ENCODE measurements at places on chromosomes 11 and 22. TPM values are rescaled to one million over a fixed set of nuclear protein-coding genes. Genes with fewer than 3 reads are reported as not detected.

The LAYN gene
- 81.8 TPM for total RNA-seq

The DNAJC4 gene
- total RNA-seq = 9.8 TPM

DNA sequence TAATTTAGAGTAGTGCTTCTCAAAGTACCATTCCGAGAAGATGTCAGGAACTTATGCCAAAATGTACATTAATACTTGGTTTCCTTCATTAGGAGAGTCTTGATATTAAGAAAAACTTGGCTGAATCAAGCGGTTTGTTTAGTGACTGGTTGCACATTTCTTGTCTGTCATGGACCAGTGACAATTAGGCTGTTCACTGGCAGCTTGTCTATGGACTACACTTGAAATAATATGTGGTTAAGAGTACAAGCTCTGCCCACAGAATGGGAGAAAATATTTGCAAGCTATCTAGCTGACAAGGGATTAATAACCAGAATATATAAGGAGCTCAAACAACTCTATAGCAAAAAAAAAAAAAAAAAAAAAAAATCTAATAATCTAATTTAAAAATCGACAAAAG, 24.6 kb downstream of the COA4 start:
- no peak for DNase-seq

GRCh38 chr11:33692013-33692504, 8.6 kb downstream of the C11orf91 start:
- DNase-seq = no peak

The TSPAN18 gene
- total RNA-seq = 5.8 TPM

GRCh38 chr11:112437096-112437495, 176.4 kb upstream of the PLET1 start:
- no peak for DNase-seq

The LSP1 gene
- total RNA-seq = 54.6 TPM

The MGAT3 gene
- total RNA-seq = under 0.01 TPM

DNA sequence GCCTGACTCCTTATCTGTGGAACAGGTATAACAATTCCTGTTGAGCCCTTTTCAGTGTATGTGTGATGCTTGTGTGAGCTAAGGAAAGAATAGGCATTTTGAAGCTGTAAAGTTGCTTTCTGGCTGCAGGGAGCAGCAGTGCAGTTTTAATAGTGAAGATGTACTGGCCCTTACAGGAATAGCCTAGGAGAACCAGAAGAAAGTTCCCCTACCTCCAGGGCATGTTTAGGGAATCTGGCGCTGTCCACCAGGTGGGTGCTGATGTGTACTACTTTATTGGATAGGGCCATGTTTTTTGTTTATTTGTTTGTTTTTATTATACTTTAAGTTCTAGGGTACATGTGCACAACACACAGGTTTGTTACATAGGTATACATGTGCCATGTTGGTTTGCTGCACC, 11.5 kb downstream of the BMAL1 start:
- peak; percentile 68 for DNase-seq

The POTEH gene
- under 0.01 TPM for total RNA-seq

GRCh38 chr11:133901316-133901715, 55.5 kb downstream of the IGSF9B start:
- no peak for DNase-seq

The TRIM51 gene
- total RNA-seq = not detected

The MS4A6A gene
- total RNA-seq = not detected

GRCh38 chr22:50141891-50142363, 28.6 kb upstream of the PANX2 start:
- DNase-seq = peak; percentile 62

The IGSF22 gene
- total RNA-seq = not detected

GRCh38 chr11:79488286-79488685, 47.5 kb upstream of the TENM4 start:
- no peak for DNase-seq

DNA sequence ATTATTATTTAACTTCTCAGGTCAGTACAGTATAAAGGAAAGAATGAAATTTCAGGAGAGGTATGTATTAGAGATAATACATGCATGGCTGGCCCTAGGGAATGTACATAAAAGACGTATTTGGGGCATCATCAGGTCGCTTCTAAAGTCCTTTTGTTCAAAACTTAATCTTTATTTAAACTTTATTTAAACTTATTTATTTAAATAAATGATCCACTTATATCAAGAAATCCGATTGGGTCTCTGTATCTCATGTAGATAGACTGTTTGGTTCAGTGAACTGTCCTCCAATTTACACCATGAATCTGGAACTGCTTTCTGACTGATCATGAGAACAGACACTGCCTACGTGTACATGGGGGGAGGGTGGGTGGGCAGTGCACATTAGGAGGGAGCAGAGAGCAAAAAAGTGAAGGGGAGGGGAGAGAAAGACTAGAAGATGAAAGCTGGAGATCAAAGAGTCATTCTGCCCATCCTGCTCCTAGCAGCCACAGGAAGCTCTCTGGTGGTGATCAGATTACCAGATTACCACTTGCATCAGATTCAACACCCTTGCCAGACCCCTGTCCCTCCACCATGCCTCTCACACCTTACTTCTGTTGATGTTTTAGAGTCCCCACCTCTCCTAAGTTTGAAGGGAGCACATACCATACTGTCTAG, 92.1 kb upstream of the MTMR2 start:
- no peak for DNase-seq

- no peak for DNase-seq
Measured at GRCh38 chr11:86625544-86625943, 46.9 kb downstream of the ME3 start.

DNA sequence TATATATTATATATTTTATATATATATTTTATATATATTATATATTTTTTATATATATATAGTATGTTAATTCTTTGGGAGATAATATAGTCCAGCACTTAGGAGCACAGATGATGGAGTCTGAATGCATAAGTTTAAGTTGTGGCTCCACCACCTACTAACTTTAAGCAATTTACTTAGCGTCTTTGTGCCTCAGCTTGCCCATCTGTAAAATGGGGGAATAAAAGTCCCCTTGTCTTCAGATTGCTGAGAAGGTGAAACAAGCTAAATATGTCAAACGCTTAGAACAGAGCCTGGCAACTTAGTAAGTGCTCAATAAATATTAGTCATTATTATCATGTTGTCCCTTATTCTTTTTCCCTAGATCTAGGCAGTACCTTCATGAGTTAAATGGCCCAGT, 27.5 kb downstream of the DSCAML1 start:
- DNase-seq = no peak

DNA sequence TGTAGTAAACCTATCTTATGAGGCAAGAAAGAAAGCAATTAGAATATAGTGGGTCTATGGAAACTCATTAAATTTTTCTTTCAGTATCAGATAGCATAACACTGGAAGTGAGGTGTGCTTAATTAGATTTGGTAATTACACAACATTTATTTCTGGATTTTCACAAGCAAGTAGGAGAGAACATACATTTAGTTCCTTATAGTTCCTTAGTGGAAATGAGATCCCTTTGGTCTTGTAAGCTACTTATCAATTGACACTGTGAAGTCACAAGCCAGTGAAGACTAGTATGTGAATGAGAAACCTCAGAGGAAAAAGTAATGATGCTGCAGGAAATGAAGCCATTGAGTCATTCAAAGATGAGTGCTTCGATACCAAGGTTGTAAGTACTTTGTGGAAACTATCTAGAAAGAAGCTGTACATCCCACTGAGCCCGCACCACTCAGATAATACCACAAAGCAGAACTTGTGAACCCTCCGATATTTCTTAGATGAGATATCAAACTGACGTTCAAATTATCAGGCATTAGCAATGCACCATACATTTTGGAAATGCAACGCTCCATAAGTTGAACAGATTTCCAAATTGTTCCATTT, 53.5 kb downstream of the ENTHD1 start:
- no peak for DNase-seq

DNA sequence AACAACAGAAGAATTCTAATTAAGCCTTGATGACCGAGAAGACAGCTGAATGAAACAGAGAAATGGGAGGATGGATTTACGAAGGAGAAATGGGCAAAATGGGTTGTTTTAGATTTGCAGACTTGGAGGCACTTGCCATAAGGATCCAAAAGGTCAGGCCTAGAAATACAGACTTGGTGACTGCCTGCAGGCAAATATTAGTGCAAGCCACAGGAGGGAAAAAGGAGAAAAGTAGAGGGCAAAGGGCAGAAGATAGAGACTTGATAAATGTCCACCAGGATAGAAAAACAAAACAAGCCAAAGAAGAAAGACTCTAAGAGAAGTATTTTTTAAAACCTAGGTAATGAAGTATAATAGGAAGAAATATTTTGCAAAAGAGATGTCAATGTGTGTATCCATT, 13.1 kb downstream of the CCDC34 start:
- no peak for DNase-seq

DNA sequence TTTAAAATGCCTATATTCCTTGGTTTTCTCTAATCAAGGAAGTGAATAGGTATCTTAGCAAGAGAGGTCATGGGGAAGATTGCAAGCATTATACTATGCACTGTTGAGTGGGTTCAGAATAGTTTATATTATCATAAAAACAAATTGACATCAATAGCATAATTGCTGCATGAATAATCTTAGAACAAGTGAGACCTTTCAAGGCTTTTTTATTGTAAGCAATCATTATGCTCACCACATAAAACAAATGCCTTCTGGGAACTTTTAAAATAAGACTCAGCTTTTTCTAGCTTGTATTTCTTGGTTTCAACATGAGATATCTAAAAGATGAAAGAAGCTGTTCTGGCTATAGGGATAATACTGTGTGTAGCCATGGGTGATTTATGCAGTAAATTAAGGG, 135.6 kb upstream of the ZC3H12C start:
- DNase-seq = no peak

The MEI1 gene
- 0.36 TPM for total RNA-seq

DNA sequence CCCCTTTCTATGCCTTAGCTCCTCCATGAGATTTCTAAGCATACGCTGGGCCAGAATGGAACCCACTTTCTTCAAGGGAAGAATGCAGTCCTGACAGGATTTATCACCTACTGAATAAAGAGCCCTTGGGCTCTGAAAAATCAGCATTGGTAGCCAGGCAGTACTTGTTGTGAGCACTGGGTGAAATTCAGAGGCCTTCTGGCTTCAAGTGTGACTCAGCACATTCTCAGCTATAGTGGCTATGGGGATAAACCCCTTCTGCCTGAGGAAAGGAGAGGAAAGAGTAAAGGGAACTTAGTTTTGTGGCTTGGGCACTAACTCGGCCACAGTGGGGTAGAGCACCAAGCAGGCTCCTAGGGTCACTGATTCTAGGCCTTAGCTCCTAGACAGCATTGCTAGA, 574.8 kb downstream of the JRKL start:
- DNase-seq = no peak

The OR5B21 gene
- not detected for total RNA-seq

GRCh38 chr22:25405841-25406509, 158.5 kb upstream of the GRK3 start:
- DNase-seq = no peak

The TNKS1BP1 gene
- total RNA-seq = 74.6 TPM

The GLB1L2 gene
- total RNA-seq = 0.29 TPM

DNA sequence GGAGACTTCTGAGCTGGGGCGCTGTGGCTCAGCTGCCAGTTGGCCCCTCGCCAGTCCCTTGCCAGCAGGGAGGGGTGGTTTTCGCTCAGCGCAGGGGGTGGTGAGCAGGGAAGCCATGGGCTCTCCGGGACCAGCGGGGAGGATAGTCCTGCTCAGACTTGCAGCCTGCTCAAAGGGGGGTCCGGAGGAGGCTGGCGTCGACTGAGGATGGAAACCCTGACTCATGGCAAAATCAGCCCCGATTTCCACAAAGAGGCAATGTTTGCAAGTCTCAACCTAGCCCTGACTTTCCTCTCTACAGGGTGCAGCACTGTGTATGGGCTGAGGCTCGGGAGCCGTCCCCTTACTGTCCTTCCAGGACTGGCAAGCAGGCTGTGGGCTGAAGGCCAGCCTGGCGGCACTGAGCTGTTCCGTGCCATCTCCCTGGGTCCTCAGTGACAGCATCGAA, 35.1 kb downstream of the FBLN1 start:
- peak; percentile 96 for DNase-seq

DNA sequence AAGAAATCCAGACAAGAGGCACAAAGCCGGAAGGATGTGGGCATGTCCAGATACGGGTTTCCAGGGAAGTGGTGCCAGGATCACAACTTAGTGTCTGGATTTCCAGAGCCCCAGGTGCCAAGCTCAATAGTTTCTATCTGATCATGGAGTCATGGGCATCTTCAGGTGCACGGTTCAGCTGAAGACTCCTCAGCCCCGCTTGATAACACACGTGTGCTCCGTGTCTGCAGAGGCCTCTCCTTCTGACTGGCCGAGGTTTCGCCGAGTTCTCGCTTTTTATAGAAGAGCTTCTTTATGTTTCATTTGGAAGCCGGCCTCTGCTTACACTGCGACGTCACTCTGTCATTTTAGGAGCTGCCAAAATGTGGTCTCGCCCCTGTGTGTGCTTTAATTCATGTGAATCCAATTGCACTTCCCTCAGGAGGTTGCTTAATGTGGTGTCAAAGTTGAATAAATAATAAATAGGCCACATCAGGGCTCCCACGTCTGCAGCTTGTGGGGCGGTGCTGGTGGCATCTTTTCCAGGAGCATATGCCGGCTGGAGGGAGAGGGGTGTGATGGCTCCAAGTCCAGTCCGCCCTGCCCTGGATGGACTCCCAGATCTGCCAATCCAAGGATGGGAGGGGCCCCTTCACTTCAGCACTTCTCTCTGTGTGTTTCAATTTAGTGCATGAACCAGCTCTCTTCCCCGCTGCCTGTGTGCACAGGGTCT, 1410.8 kb downstream of the TBC1D22A start:
- no peak for DNase-seq

DNA sequence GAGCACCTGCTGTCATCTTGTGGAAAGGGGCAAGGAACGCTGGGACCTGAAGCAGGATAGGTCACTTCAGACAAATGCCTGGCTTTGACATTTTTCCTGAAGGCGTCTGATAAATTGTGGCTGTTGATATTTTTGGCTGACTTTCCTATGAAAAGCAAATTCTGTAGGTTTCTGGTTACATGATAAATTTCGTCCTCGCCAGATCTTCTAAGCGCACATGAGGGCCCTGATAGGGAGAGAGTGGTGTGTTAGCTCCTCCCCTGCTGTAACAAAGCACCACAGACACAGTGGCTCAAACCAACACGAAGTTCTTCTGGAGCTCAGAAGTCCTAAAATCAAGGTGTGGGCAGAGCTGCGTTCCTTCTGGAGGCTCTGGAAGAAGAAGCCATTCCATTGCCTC, 19.6 kb downstream of the APOL4 start:
- DNase-seq = no peak

DNA sequence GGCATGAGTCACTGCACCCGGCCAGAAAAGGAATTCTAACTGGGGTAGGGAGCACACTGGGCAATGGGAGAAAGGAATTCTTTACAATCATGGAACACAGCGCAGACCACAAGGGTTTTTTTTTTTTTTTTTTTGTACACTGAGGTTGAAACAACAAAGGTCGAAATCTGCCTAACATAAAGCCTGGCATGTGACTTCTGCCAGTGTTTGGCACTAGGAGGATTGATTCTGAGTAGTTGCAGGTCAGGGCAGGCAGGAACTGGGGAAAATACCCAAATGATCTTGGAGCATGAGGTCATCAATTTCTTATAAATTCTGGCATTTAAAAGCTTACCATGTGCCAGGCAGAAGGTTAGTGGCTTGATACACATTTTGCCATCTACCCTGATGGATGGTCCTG, 202.0 kb upstream of the SNX19 start:
- DNase-seq = no peak

- DNase-seq = peak; percentile 52
Measured at GRCh38 chr11:452916-453527, 2.9 kb downstream of the PTDSS2 start.

GRCh38 chr11:34537636-34538035, 24.0 kb upstream of the ELF5 start:
- no peak for DNase-seq
